ENCODE measurements at places on chromosomes 12 and 14.

DNA sequence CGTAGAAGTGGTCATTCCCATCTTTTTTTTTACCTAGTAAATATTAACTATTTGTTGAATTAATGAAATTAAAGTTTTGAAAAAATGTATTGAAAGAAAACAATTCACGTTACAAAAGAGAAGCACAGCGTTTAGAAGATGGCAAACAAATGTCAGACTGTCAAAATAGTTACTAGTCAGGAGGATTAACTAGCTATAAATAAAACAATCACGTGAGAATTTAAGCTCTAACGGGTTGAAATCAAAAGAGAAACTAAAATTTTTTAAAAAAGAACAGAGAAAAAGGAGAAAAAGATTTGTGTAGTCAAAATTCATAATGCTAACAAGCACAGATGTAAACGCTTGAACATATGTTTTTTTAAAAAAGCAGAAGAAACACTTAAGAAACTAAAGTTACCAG lies 26.4 kb downstream of the DDHD1 start:
- DNase-seq: no peak

DNA sequence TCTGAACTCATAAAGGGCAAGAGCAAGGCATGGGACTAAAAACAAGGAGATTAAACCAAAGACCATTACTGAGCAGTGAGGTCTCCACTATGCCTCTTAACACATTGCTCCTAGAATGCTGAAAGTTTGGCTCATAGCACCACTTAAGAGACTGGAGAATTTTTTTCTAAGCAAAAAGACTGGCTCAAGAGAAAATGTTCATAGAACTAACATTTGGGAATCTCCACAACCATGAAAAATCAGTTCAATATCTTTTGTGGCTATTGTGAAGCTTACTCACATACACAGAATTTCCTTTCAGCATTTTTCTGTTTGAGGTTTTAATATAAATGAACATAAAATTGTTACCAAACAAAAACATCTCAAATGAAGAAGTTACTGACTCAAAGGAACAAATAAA lies 255.8 kb downstream of the CCDC91 start:
- DNase-seq: no peak

DNA sequence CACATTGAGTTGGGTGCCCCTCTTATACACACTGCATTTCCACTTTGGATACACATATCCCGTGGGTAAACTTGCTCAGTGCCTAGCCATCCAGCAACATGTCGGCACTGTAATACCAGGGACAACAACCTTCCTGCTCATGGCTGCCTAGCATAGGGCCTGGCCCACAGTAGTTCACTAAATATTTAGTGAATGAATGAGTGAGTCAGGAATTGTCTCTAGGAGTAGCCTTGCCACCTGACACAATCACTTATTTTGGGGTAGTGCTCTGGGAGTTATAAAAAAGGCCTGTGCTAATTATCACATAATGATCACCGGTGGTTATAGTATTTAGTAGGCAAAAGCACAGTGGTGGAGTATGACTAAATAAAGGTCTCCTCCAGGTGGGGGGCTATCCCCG lies 8.5 kb upstream of the NUMB start:
- no peak for DNase-seq

GRCh38 chr12:89928467-89928866 lies 219.8 kb upstream of the ATP2B1 start:
- no peak for DNase-seq

DNA sequence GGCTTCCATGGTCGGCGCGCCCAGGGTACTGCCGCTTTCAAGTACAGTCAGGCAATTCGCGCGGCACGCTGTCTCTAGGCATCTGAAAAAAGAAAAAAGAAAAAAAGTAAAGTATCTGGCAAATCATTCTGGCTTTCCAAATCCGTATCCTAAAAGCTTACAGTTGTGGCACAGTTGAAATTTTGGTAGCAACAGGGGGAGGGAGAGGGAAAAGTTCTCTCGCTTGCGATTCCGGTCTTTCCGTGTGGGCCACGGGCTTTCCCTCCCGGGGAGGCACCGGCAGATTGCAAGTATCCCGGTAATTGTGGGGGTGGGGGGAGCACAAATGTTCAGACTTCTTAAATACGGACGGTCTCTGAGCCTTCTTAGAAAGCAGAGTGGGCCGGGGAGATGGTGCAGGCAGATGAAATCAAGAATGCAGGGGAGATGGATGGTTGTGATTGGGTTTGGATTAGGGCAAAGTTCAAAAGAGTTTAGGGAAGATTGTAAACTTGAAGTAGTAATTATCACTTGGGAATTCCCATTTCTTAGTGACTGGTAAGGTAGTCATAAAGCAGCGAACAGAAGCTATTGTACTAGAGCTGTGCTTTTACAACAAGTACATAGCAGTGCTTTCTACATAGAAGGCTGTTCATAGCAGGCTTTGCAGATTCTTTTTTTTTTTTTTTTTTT lies 1.2 kb downstream of the SOCS2 start:
- no peak for DNase-seq

DNA sequence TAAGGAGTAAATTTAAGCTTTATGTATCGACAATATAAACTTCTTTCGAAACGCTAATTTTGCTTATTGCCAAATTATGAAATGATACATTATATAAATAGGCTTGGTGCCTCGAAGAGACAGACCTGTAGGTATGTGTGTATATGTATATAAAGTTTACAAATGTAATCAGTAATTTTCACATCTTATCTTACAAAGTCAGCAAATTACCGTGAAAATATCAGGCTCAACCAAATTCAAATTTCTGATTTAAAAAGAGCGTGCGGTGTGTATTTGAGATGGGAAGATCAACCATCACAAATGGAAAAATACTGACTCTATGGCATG lies 605 bp downstream of the ZCRB1 start:
- DNase-seq: no peak

DNA sequence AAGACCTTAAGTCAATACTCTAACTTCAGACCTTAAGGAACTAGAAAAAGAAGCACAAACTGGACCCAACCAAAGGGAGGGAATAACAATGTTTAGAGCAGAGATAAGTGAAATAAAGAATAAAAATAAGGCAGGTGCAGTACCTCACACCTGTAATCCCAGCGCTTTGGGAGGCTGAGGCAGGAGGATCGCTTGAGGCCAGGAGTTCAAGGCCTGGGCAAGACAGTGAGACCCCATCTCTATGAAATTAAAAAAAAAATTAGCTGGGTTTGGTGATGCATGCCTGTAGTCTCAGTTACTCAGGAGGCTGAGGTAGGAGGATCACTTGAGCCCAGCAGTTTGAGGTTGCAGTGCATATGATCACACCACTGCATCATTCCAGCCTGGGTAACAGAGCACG lies 9.1 kb downstream of the TFCP2 start:
- DNase-seq: no peak

GRCh38 chr14:95759941-95760340 lies 46.0 kb upstream of the TCL1A start:
- DNase-seq: no peak

DNA sequence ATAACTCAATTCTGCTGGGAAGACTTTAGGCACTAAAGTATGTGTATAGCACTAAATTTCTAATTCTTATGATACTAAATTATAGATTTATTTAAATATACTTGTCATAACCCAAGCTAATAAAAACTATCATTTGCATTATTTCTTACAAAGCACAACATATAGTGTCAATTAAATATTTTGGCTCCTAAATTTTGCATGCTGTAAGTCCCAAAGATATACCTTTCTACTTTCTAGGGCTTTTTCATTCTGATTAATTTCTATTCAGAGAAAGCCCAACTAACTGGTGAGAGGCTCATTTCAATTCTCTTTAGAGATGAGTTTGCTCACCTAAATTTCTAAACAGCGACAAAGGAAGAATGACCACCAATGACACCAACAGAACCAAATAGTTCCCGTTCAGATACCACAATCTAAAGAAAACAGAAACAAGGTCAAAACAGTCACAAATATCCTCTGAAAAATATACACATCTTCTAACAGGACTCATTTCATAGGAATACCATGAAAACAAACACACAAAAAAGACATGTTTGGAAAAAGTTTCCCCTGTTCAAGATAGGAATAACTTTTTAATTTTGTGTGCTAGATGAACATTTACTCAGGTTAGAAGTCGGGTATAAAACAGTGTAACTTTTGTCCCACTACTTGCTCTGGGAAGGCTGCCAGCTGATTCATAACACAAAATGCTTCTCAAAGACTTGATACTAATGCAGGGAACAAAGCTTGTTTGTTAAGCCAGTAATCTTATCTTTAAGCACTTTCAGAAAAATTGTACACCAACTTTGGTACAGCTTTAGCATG lies 7.6 kb downstream of the SLC38A2 start:
- peak; percentile 75 for DNase-seq

DNA sequence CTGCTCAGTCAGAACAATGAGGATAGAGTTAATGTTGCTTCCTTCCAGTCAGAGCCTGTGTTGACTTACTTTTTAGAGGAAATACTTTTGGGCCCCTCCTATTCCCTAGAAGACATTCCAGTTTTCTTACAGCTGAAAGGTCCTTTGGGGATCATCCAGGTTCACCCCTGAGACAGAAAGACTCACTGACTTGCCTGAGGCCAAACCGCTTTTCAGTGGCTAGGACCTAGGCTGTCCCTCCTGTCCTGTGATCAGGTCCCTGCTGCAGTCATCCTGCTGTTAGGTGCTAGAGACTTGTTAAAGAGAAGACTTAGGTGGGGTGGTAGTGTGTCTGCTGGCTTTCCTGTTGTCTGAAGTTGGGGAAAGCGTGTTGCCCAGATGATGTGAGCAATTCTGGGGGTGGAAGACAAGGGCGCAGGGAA lies 39.6 kb downstream of the SUSD6 start:
- DNase-seq: no peak

DNA sequence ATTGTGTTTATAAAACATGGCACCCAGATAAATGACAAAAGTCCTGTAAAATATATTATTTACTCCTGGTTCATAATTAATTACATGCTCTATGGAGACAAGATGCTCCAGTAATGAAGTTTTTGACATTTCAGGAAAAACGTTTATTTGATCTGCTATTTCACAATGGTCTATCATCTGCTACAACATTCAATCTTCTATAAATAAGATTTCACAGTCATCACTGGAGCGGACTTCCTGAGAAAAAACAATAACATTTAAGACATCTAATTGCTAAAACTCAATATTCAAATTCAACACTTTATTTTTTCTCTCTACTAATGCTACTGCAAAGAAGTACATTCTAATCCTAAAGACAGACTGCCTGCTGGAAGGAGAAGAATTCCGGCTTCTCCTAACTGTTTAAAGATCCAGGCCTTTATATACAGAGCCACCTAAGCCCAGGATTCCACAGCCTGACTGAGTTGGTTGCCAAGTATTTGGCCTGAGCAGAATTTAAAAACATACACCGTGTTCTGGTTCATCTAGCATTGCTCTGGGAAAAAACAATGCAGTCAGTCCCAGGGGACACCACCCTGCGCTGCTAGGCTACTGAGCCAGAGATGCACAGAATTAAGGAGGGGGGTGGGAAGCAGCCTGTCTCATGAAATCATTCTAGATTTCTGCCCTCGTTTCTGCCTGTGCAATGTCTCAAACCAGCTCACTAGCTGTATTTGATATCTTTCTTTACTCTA lies 58.0 kb downstream of the TMTC1 start:
- DNase-seq: peak; percentile 39

DNA sequence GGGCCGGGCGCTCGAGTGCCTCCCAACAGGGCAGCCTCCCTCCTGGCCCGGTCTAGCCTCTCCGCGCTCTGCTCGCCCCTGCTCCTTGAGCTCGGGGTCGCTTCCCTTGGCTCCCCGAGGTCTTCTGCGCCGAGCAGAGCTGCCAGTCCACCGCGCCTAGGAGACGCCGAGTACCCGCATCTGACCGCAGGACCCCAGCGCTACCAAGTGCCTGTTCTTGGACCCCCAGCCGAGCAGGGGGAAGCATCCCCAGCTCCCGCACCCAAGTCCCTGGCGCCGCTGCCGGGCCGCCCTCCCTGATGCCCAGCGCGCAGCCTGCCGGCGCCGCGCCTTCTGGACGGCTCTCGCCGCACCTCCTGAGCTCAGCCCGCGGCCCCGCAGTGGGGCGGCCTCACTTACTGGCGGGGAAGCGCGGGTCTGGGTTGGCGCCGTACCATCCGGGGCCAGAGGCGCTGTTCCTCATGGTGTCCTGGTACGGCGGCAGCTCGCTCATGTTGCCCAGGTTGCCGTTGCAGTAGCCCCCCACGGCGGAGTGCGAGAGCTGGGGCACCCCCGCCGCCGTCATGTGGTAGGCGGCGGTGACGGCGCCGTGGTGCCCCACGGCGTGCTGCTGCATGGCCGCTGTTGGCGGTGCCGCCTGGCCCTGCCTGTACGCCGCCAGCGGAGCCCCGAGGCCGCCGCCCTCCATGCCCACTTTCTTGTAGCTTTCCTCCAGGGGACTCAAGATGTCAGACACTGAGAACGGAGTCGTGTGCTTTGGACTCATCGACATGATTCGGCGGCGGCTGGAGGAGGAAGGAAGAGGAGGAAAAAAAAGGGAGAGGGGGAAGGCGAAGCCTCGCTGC lies 1.2 kb downstream of the NKX2-1 start:
- DNase-seq: no peak

DNA sequence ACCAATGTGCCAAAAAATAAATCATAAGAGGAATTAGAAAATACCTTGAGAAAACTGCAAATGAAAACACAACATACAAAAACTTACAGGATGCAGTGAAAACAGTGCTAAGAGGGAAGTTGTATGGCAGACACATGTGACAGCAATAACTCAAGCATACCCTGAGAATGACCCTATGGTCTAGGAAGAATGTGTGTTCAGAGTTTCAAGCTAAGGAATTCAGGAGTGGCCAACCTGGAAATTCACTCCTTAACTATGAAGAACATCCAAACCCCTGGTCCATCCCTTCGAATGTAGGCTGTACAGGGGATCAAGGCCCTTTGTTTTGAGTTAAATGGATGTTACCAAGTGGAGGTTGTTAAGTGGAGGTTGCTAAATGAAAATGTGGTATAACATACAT lies 16.7 kb upstream of the TTC9 start:
- no peak for DNase-seq

GRCh38 chr12:6745741-6746525 lies 7.0 kb downstream of the MLF2 start:
- no peak for DNase-seq
